GM12878 (cell line): ENCODE measurements at places on chromosomes 4 and X.

- H3K4me3 ChIP-seq = no peak overlapping the region
- H3K27ac ChIP-seq = peak overlapping the region; percentile 59
- peaks cover 36% of the 10 kb centered on the region for H3K4me1 ChIP-seq
- peak; percentile 55 for DNase-seq
Observed at GRCh38 chr4:48173056-48173991, 39.3 kb upstream of the TXK start.

GRCh38 chr4:39505581-39505980, 21.7 kb downstream of the UGDH start:
- no peaks in the 10 kb centered on the region for H3K4me1 ChIP-seq
- H3K27ac ChIP-seq = no peak overlapping the region
- H3K36me3 ChIP-seq = peaks cover 45% of the 10 kb centered on the region
- no peak for DNase-seq
- H3K27me3 ChIP-seq = no peaks in the 10 kb centered on the region

- no peak for DNase-seq
- no peak overlapping the region for H3K27ac ChIP-seq
- no peaks in the 10 kb centered on the region for H3K27me3 ChIP-seq
- peak overlapping the region; percentile 44; the same call in 1 of the 2 replicates for H3K4me3 ChIP-seq
- peaks cover 9% of the 10 kb centered on the region; the same call in 1 of the 2 replicates for H3K36me3 ChIP-seq
- H3K4me1 ChIP-seq = peaks cover 3% of the 10 kb centered on the region; the same call in 1 of the 2 replicates
Observed at GRCh38 chr4:70691661-70692060, 3.3 kb downstream of the UTP3 start.

- DNase-seq = no peak
- no peaks in the 10 kb centered on the region for H3K36me3 ChIP-seq
- no peak overlapping the region for H3K4me3 ChIP-seq
- H3K4me1 ChIP-seq = no peaks in the 10 kb centered on the region
Observed at GRCh38 chr4:95580226-95580625, 31.5 kb upstream of the UNC5C start.

GRCh38 chrX:66632981-66633380, 5.9 kb downstream of the EDA2R start:
- no peaks in the 10 kb centered on the region for H3K27me3 ChIP-seq
- no peaks in the 10 kb centered on the region for H3K36me3 ChIP-seq
- no peaks in the 10 kb centered on the region for H3K4me1 ChIP-seq
- no peak overlapping the region for H3K27ac ChIP-seq
- H3K4me3 ChIP-seq = no peak overlapping the region

DNA sequence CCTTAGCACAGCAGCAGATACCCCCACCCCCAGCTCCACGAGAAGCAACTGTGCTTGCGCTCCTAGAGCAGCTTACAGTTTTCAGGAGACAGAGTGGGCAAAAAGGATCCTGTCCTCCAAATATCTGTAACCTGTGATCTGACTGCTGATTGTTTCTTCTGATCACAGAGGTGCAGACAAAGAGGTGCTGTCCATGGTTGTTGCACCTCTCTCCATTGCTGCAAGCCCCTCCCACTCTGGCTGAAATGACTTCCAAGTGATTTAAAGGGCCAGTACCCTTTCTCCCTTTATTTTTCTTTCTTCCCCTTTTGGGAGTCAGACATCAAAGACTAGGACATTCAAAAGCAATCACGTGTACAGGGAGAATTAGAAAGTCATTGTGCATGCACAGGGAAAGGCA, 205.3 kb upstream of the GEMIN8 start:
- DNase-seq = no peak
- no peaks in the 10 kb centered on the region for H3K36me3 ChIP-seq
- no peak overlapping the region for H3K27ac ChIP-seq
- H3K4me1 ChIP-seq = no peaks in the 10 kb centered on the region
- H3K4me3 ChIP-seq = no peak overlapping the region

DNA sequence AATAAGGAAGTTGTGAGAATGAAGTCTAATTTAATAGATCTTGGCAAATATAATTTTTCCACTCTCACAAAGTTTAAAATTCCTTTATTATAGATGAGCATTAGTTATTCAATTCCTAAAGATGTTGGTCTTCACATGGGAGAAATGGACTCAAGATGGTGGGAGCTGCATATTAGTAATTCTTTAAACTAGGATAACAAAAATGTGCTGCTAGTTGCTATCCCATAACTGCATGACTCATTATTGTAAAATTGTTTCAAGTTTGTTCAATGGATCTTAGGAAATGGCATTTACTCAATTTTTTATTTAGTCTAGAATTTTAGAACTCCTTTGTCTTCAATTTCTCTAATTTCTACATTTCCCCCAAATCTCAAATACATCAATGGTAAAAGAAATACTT, 155.8 kb downstream of the ATP10D start:
- no peak for DNase-seq
- no peaks in the 10 kb centered on the region for H3K27me3 ChIP-seq
- no peaks in the 10 kb centered on the region for H3K4me1 ChIP-seq

DNA sequence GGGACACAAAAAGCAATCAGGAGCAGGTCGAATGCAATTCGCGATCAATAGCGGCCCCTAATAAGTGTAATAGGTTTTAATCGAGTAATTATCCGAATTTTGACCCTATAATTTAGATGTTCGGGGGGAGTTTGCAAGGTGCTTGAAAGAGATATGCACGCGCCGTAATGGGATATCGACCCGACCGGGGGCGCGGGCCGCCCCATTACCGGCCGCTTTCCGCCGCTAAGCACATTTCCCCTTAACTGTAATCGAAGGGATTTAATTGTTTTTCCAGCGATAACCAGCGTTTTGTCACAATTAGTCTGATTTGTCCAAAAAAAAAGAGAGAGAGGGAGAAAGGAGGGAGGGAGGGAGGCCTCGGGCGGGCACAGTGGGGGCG, 997 bp downstream of the NKX1-1 start:
- H3K27ac ChIP-seq = no peak overlapping the region
- H3K27me3 ChIP-seq = no peaks in the 10 kb centered on the region
- H3K36me3 ChIP-seq = no peaks in the 10 kb centered on the region
- DNase-seq = no peak

DNA sequence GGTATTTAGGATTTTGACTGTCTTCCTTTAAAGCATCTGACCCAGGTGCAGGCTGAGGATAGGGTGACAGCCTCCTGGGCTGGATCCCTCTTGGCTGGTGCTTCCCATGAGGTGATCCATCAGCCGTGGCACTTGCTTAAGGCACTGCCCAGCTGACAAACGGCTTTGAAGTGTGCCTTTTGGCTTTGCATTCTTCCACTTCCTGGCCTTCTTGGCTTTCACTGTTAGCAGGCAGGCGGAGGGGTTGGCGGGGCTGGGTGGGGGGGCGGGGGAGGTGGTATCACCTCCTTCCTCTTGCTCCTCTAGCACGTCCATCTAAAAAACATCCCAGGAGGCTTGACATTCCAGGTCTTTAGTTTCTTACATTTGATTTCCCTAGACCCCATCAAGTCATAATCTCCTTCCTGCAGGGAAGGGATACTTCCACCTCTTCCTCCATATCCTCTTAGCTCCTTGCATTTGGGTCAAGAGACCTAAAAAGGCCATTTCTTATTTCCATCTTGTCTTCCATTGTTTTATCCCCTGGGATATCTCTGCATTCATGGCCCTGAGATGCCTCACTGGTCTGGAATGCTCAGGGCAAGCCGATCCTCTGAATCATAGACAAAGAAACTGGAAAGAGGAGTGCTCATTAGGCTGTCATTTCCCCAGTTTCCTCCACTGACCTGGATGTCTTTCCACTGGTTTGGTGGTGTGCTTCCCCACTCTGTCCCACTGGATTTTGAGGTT, 11.3 kb upstream of the APLN start:
- H3K27me3 ChIP-seq = no peaks in the 10 kb centered on the region
- H3K27ac ChIP-seq = no peak overlapping the region
- DNase-seq = no peak
- no peaks in the 10 kb centered on the region for H3K36me3 ChIP-seq
- no peak overlapping the region for H3K4me3 ChIP-seq

GRCh38 chr4:37891260-37892159, 626 bp downstream of the TBC1D1 start:
- peak overlapping the region; percentile 70 for H3K27ac ChIP-seq
- peaks cover 18% of the 10 kb centered on the region for H3K4me1 ChIP-seq
- no peaks in the 10 kb centered on the region for H3K27me3 ChIP-seq
- no peaks in the 10 kb centered on the region for H3K36me3 ChIP-seq
- DNase-seq = peak; percentile 79

GRCh38 chrX:47097018-47097417, 18.8 kb downstream of the RGN start:
- no peaks in the 10 kb centered on the region for H3K4me1 ChIP-seq
- no peak for DNase-seq

- H3K27me3 ChIP-seq = no peaks in the 10 kb centered on the region
- no peak overlapping the region for H3K27ac ChIP-seq
- H3K4me1 ChIP-seq = no peaks in the 10 kb centered on the region
- no peaks in the 10 kb centered on the region for H3K36me3 ChIP-seq
Observed at GRCh38 chrX:12396584-12396983, 258.3 kb downstream of the FRMPD4 start.

- no peaks in the 10 kb centered on the region for H3K27me3 ChIP-seq
- H3K4me3 ChIP-seq = no peak overlapping the region
- no peaks in the 10 kb centered on the region for H3K36me3 ChIP-seq
- H3K27ac ChIP-seq = no peak overlapping the region
- H3K4me1 ChIP-seq = no peaks in the 10 kb centered on the region
Observed at GRCh38 chrX:32867781-32868523, 343.4 kb downstream of the DMD start.

DNA sequence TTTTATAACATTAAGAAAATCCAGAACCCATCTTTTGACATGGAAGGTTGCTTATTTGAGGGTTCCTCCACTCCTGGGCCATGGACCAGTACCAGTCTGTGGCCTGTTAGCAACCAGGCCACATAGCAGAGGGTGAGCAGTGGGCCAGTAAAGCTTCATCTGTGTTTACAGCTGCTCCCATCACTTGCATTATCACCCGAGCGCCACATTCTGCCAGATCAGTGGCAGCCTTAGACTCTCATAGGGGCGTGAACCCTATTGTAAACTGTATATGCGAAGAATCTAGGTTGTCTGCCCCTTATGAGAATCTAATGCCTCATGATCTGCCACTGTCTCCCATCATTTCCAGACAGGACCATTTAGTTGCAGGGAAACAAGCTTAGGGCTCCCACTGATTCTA, 58.6 kb downstream of the NDST4 start:
- no peaks in the 10 kb centered on the region for H3K4me1 ChIP-seq
- no peaks in the 10 kb centered on the region for H3K27me3 ChIP-seq
- no peak for DNase-seq
- no peaks in the 10 kb centered on the region for H3K36me3 ChIP-seq
- H3K4me3 ChIP-seq = no peak overlapping the region
- no peak overlapping the region for H3K27ac ChIP-seq

DNA sequence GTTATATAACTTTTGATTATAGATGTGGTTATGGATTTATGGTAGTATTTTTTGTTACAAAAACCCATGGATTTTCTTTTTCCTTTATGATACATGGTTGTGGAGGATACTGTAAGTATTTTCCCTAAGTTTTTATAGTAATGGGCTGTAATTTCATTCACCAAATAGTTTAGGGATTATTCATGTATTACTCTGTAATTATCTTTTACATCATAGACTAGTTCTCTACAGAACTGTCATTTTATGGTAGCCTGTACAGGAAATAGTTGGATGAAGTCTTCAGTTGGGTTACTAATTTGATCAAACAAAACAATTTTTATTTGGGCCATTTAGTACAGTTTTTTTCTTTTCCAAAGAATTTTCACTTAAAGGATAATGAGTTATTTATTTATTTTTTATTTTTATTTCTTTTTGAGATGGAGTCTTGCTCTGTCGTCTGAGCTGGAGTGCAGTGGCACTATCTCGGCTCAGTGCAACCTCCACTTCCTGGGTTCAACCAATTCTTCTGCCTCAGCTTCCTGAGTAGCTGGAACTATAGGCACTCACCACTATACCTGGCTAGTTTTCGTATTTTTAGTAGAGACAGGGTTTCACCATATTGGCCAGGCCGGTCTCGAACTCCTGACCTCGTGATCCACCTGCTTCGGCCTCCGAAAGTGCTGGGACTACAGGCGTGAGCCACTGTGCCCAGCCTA, 42.1 kb downstream of the RBPJ start:
- H3K4me1 ChIP-seq = peaks cover 8% of the 10 kb centered on the region; the same call in 1 of the 2 replicates
- H3K4me3 ChIP-seq = no peak overlapping the region
- H3K27ac ChIP-seq = no peak overlapping the region
- no peaks in the 10 kb centered on the region for H3K27me3 ChIP-seq

- DNase-seq = no peak
- H3K27me3 ChIP-seq = no peaks in the 10 kb centered on the region
- H3K36me3 ChIP-seq = no peaks in the 10 kb centered on the region
- H3K4me3 ChIP-seq = no peak overlapping the region
Observed at GRCh38 chr4:160514126-160514525, 1411.2 kb downstream of the RAPGEF2 start.

DNA sequence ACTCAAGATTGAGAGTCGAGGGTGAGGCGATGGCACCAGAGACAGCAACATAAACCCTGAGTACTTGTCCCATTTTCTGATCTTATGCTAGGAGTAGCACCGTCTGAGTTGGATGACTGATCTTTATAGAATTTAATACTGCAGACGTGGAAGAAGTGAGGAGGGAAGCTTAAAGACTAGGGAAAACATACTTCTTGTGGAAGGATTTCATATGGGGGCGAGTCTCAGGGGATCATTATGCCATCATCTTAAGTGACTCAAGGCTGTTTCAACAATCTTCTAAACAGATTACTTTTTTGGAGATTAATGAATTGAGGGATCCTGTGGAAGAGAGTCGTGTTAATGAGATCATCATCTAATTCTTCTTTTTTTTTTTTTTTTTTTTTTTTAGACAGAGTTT, 17.2 kb upstream of the FAT1 start:
- H3K27me3 ChIP-seq = no peaks in the 10 kb centered on the region
- no peaks in the 10 kb centered on the region for H3K36me3 ChIP-seq

GRCh38 chr4:8410641-8411271, 29.8 kb downstream of the ACOX3 start:
- H3K36me3 ChIP-seq = peaks cover 9% of the 10 kb centered on the region
- H3K27ac ChIP-seq = no peak overlapping the region
- no peak overlapping the region for H3K4me3 ChIP-seq
- no peak for DNase-seq
- H3K4me1 ChIP-seq = no peaks in the 10 kb centered on the region

DNA sequence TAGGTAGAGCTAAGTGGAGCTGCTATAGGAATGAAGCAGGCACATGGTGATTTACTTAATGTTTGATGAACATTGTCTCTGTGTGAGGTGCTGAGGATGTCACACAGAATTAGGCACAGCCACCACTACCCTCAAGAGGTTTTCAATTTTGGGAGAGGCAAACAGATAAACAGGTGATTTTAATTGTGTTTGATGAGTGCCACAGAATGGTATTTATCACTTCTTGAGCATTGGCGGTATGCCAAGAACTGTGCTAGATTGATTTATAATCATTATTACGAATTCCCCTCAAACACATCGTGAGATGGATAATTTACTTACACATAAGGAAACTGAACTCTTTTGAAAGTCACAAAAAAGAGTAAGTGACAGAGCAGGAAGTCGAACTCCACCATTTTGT, 74.8 kb downstream of the FREM3 start:
- H3K27ac ChIP-seq = no peak overlapping the region
- H3K4me1 ChIP-seq = no peaks in the 10 kb centered on the region
- H3K36me3 ChIP-seq = no peaks in the 10 kb centered on the region
- DNase-seq = no peak
- H3K27me3 ChIP-seq = no peaks in the 10 kb centered on the region
- no peak overlapping the region for H3K4me3 ChIP-seq

GRCh38 chr4:151854731-151855130, 93.9 kb upstream of the GATB start:
- no peak overlapping the region for H3K27ac ChIP-seq
- H3K27me3 ChIP-seq = no peaks in the 10 kb centered on the region
- no peak overlapping the region for H3K4me3 ChIP-seq
- H3K36me3 ChIP-seq = no peaks in the 10 kb centered on the region
